Progenitor cell of endocrine pancreas (in vitro differentiated cells): ENCODE measurements at places on chromosomes 12 and 14.

- DNase-seq, result no peak
- H3K4me1 ChIP-seq, result no peaks in the 10 kb centered on the region
- H3K27ac ChIP-seq, result no peak overlapping the region
- H3K36me3 ChIP-seq, result no peaks in the 10 kb centered on the region
Observed at GRCh38 chr12:115268451-115268850, 584.5 kb upstream of the TBX3 start.

DNA sequence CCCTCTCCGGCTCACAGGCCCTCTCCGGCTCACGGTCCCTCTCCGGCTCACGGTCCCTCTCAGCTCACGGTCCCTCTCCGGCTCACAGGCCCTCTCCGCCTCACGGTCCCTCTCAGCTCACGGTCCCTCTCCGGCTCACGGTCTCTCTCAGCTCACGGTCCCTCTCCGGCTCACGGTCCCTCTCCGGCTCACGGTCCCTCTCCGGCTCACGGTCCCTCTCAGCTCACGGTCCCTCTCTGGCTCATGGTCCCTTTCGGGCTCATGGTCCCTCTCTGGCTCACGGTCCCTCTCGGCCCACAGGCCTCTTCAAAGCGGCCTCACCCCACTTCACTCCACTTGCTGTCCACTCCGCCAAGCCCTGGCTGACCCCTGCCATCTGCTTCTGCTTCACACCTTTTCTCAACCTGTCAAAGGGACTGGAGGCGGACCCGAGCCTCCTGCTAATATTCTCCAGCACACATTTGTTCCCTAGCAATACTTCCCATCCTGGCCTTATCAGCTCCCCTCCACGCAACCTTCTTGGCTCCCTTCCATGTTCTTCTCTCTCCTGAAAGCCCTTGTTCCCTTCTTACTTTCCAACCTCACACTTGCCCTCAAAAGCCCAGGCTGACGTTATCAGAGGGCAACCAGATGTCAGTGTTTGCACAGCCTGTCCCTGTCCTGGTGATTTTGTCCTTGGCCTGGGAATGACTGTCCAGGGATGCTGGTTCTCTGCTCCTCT, 176.7 kb downstream of the CALM1 start:
- no peaks in the 10 kb centered on the region for H3K27me3 ChIP-seq
- DNase-seq, result no peak
- H3K36me3 ChIP-seq, result peaks cover 4% of the 10 kb centered on the region
- H3K4me1 ChIP-seq, result peaks cover 12% of the 10 kb centered on the region
- H3K27ac ChIP-seq, result peak overlapping the region; percentile 70

GRCh38 chr12:122097584-122097926, 19.0 kb downstream of the MLXIP start:
- peaks cover 37% of the 10 kb centered on the region for H3K4me1 ChIP-seq
- H3K4me3 ChIP-seq, result peak overlapping the region; percentile 62
- peak overlapping the region; percentile 99 for H3K27ac ChIP-seq

GRCh38 chr12:92550661-92551060, 152.1 kb upstream of the PLEKHG7 start:
- no peak overlapping the region for H3K27ac ChIP-seq
- H3K4me1 ChIP-seq, result peaks cover 27% of the 10 kb centered on the region
- H3K36me3 ChIP-seq, result peaks cover 3% of the 10 kb centered on the region
- no peak overlapping the region for H3K4me3 ChIP-seq

- no peak overlapping the region for H3K4me3 ChIP-seq
- H3K4me1 ChIP-seq, result no peaks in the 10 kb centered on the region
- H3K27ac ChIP-seq, result no peak overlapping the region
Observed at GRCh38 chr14:89486505-89486904, 69.5 kb upstream of the FOXN3 start.
